Head of caudate nucleus (tissue), 42 donors: ENCODE measurements at places on chromosomes 6 and 20.

DNA sequence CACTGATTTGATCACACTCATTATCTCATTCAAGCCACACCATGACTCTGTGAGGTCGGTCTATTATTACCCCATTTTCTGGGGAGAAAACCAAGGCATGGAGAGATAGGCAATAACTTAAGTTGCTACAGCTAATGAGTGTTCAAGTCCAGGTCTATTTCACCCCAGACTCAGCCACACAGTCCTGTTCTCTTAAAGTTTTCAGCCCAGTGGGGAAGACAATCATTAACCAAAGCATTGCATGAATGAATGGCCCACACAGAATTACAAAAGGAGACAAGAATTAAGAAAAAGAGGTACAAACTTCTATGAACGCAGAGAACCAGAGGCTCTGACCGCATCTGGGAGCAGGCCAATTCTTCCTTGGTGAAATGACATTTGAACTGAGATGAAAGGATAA lies 7.1 kb downstream of the BPI start:
- no peak for DNase-seq

DNA sequence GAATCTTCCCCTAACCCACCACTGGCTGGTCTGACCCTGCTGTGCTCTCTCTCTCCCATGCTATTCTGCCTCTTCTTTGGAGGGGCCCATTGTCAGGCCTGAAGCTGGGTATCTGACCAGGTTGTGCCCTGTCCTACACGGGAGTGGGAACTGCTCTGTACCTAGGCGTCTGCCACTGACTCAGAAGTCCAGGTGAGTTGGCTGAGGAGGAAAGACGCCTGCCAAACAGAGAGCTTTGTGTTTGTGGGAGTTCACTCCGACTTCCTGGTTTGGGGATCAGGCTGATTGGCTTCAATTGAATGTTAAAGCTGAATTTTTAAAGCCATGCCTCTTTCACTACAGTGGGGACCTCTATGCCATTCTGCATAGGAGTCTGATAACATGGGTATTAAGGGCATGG lies 136.0 kb downstream of the CCDC170 start:
- no peak for DNase-seq

DNA sequence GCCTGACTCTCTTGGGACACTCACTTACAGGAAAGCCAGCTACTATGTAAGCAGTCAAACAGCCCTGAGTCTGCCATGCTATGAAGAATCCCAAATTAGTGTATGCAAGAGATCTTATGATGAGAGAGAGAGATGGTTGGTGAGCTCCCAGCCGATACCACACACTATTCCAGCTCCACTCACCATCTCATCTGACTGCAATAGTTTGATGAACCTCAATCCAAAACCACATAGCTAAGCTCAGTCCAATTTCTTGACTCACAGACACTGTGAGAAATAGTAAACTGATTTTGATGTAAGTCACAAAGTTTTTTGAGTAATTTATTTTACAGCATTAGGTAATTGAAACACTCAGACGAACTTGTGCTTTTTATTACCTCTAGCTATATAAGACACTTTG lies 441.4 kb downstream of the COL12A1 start:
- DNase-seq, result no peak

GRCh38 chr6:137024237-137024990 lies 20.4 kb downstream of the IL20RA start:
- no peak for DNase-seq

DNA sequence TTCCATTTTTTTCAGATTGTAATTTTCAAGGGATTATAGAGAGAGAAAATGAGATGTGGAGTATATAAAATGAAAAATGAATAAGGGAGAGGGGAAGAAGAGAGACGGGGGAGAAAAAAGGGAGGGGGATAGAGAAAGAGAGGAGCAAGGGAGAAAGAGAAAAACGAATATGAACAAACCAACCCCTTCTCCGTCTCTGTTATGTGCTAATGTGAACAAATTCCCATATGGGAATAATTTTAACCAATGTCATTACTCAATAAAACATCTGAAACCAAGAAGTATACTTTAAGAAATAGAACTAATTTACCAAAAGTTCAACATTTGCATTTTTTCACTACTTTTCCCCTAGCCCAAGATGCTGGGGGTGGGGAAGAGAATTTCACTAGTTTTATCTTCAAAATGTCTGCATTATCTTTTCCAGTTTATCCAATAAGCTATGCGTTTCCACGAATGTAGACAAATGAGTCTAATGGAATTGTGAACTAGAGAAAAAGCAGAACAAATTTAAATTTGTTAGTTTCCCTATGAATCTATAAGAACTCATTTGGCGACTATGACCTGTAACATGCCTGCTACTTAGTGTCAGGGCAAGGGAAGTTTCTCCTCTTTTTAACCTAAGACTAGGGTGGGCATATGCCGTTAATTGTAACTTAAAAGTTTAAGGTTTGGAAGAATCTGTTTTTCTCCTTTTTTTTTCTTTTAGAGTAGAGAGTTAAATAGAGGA lies 286.3 kb downstream of the BTBD9 start:
- DNase-seq, result no peak

DNA sequence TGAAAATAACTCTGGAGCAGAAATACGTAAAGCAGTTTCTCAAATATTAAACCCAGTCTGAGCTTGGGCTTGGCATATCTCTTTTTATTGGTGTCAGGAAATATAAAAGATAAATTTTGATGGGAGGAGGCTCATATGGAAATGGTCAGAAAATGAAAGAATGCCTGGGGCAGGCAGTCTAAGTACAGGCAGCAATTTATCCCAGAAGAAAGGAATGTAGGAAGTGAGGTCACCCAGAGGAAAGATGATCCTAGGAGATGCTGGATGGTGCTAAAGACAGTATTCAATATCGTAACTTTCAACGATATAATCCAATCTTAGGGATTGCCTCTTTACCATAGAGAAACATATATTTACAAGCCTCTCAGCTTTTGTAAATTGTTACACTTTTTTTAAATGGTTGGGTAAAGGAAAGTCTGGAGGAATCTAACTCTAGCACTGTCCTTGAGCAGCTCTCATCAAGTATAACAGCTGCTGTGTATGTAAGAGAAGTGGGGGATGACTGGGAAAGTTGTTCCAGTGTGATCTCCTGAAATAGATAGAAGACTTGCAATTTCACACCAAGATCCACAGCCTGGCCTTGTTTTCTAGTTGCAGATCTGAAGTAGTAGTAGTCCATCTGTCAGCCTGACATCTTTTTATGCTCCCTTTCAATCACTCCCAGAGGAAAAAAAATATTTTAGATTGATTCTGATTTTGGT lies 256.9 kb upstream of the SASH1 start:
- no peak for DNase-seq

DNA sequence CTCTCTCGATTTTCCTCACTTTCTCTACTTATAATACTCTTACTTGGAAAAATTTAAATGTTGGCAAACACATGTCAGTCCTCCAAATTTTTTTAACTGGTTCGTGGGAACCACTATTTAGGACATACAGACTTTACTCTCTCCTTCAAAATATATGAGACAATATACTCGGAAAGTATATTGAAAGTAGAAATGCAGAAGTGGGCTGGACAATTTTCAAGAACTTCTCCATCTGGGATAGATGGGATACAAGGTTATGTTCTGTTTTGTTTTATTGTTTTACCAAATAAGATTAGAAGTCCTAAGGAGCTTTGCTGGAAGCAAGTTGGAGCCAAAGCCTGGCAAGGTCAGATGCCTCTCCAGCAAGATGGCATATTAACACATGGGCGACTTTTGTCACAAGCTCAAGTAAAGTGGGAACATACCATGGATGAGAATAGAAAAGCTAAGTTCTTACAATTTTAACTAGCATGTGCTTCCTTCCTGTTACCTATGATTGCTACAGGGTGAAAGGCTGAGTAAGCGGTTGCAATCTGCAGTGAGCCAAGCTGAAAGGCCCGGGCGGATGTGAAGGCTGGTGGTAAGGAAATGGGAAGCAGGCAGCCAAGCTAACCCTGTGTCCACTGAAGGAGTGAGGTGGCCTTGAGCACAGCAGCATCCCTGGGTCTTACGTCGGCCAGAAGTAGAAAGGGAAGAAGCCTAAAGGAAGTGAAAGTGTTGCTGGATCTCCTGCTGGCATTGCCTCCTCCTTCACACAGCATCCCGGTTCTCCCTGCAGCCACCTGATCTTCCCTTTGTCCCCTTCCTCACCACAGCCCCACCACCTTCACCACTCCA lies 7.1 kb downstream of the MAP3K5 start:
- DNase-seq, result peak; percentile 56

GRCh38 chr6:42781796-42782688 lies at the start of gene BICRAL:
Gene BICRAL (plus strand): TSS chr6:42782052. CDS start chr6:42822023, 39,971 bp downstream.
- DNase-seq, result peak; percentile 34

DNA sequence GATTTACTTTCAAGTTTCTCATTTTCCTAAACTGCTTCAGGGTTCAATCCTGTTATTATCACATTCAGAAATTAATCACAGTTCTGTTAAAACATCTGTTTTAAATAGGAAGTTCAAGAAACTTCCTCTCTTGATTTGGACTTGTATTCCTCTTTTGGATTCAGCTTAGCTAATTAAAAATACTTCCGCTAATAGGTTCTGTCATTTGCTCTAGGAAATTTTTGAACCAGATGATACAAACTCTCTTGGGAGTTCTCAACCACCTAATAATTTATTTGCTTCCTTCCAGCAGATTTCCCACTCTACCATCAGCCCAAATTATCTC lies 15.9 kb upstream of the TMEM30A start:
- DNase-seq, result no peak

DNA sequence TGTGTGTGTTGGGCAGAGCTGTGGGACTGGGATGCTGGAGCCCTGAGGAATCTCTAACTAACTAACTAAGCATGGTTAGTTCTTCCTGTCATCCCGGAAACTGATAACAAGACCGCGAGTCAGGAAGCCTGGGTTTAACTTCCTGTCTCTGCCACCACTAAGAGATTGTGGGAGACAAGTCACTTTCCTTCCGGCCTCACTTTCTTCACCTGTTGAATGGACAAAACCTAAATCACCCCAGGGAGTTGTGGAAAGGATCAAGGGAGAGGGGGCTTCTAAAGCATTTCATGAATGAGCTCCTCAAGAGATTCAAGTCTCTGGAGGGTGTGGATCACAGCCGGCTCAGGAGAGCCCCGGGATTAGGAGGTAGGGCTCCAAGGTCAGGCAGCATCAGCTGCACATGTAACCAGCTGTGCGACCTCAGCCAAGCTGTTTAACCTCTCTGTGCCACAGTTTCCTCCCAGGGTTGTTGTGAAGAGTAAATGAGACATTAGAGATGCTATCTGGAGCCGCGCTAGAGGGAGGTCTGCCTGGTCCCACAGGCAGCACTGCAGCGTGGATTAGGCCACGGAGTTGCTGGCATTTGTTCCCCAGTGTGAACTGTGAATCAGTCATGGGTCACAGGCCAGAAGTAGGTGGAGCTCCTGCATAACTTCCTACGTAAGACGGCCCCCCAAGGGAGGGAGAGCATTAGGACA lies 105.1 kb downstream of the TOX2 start:
- no peak for DNase-seq

DNA sequence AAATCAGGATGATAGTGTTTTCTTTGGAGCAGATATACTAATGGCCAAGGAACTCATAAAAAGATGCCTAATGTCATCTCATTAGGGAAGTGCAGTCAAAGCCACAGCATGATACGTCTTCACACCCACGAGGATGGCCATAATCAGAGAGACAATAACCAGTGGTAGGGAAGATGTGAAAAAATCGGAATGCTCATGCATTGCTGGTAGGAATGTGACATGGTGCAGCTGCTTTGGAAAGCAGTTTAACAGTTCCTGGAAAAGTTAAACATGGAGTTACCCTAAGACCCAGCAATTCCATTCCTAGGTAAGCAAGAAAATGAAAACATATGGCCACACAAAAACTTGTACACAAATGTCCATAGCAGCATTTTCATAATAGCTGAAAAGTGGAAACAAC lies 29.9 kb downstream of the BCAS1 start:
- no peak for DNase-seq

DNA sequence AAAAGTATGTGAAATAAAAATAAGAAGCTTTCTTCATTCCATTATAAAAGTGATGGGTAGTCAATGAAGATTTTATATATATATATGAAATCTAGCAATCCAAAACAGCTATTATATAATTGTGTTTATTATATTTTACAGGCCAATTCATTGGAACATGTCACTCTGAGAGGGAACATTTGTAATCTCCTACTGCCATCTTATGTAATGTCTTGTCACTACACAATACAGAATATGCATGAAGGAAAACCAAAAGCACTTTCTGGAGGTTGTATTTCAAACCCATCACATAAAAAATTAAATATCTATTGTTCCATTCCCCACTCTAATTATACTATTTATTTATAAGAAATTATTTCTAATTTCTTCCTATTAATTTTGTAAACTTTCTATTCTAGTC lies 31.5 kb upstream of the IRAK1BP1 start:
- DNase-seq, result no peak

DNA sequence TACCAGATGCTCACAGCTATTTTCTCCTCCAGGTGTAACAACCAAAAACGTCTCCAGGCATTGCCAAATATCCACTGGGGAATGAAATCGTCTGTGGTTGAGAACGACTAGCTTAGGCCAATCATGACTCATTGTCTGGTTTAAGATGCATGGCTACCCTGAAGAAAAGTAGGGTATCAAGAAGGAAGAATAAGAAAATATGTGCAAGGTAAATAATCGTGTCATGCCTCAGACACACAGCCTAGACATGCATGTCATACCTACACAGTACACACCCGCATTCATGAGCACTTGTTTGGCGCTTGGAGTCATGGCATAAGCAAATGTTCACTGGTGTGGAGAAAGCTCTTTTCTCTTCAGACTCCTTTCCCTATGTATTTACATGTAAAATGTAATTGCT lies 745.7 kb downstream of the MAFB start:
- no peak for DNase-seq

- no peak for DNase-seq
Measured at GRCh38 chr6:63635215-63635587, 401 bp upstream of the PHF3 start.
